ENCODE measurements at places on chromosomes 3 and 15.

DNA sequence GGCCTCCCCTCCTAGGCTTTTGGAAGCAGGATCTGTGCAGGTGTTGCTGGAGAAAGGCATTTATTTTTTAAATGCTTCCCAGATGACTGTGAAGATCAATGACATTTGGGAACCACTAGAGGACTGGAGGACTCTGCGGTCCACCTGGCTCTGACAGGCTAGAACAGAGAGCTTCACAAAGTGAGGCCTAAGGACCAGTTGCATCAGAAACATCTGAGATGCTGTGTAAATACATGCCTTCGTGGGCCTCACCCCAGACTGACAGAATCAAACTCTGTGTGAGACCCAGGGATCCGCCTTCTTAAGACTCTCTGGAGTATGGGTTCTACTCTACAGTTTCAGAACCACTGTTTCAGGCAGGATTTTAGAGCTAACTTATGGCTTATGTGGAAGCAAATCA lies 105.0 kb upstream of the ICE2 start:
- no peak for DNase-seq

- DNase-seq = no peak
Measured at GRCh38 chr15:98401029-98401428, 247.3 kb upstream of the IGF1R start.

DNA sequence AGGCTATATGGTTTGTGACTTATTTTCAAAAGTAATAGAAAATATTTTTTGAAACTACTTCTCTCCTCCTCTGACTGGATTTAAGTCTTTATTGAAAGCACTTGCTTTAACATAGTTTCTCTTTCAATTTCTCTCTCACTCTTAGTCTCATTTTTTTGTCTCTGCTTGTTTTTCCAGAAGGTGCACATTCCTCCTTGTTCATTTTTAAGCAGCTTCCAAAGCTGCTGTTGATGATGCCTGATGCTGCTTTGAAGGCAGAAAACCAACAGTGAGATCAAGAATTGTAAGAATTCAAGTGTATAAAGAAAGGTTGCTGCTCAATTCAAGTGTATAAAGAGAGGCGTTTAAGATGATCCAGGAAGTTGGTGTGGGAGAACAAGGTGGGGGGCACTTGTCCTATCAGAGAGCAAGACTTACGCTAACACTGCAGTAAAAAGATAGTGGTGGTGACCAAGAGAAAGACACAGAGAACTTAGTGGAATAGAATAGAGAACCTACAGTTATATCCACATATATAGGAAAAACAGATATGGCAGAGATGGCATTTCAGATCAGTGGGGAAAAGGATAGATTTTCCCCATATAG lies 12.1 kb downstream of the NR2C2 start:
- no peak for DNase-seq

DNA sequence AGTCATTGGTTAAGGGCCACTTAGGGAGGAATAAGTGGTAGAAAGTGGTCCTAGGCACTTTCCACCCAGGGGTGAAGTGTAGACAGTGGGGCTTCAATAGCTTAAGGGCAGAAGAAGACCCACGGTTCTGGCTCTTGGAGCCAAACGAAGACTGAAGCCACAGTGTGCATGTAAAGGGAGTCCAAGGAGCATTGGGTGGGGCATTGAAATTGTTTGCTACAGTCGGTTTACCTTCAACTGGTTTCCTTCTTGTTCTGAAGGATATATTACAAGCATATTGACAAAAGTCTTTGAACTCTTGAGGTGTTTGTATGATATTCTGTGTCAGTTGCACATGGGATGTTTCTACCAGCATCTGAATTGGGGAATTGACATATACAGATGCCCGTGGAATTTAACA lies 166.5 kb upstream of the CTDSPL start:
- no peak for DNase-seq

DNA sequence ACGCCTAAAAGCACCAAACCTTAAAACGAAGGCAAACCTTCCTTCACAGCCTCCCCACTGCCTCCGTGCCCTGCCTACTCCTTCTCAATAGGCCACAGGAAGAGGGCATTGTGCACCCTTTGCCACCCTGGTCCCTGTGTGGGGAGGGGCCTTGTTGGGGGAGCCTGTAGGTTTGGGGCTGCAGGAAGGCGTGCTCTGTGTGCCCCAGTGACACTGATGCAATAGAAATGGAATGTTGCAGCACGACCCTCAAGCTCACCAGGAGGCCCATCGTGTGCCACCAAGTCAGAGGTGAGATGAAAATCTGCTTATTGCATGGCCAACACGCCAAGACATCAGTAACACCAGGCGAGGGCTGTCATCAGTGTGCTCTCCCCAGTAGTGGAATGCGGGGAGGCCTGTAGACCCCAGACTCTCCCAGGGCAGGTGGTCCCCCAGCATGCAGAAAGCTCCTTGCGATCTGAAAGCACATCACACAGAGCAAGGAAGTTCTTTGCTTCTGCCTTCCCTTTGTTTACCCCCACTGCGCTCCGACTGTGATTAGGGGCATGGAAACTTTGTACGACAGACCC lies 86.2 kb downstream of the ASB7 start:
- DNase-seq = no peak
